ENCODE measurements at places on chromosomes 7 and 10.

GRCh38 chr10:108908096-108908495, 1015.2 kb downstream of the XPNPEP1 start:
- no peak overlapping the region for H3K4me3 ChIP-seq
- H3K4me1 ChIP-seq, result no peaks in the 10 kb centered on the region
- H3K27me3 ChIP-seq, result peaks cover 9% of the 10 kb centered on the region
- H3K27ac ChIP-seq, result no peak overlapping the region
- no peaks in the 10 kb centered on the region for H3K36me3 ChIP-seq
- DNase-seq, result no peak

GRCh38 chr7:98133621-98134303, 27.1 kb downstream of the LMTK2 start:
- H3K27me3 ChIP-seq, result peaks cover 49% of the 10 kb centered on the region
- peaks cover 27% of the 10 kb centered on the region for H3K4me1 ChIP-seq
- no peak overlapping the region for H3K27ac ChIP-seq
- DNase-seq, result no peak

DNA sequence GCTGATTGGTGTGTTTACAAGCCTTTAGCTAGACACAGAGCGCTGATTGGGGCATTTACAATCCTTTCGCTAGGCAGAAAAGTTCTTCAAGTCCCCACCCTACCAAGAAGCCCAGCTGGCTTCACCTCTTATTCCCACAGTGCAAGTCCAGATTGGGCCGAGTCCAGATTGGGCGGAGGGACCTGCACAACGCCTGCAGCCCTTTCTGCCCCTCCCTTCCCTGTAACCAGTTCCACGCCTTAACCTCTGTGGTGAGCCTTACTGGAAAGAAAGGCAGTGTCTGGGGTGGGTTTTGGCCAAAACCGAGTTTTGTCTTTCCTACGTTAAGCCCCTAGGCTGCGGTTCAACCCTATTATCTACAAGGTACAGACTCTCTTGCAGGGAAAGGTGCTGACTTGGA, 268.7 kb downstream of the ZEB1 start:
- no peak for DNase-seq
- no peak overlapping the region for H3K27ac ChIP-seq
- H3K27me3 ChIP-seq, result no peaks in the 10 kb centered on the region
- H3K4me1 ChIP-seq, result peaks cover 8% of the 10 kb centered on the region
- peak overlapping the region; percentile 44 for H3K4me3 ChIP-seq

- peaks cover 16% of the 10 kb centered on the region for H3K4me1 ChIP-seq
- no peak overlapping the region for H3K4me3 ChIP-seq
- H3K27ac ChIP-seq, result no peak overlapping the region
- no peaks in the 10 kb centered on the region for H3K36me3 ChIP-seq
- no peak for DNase-seq
Observed at GRCh38 chr10:62652114-62652513, 152.4 kb upstream of the ADO start.

GRCh38 chr7:130084037-130084875, 13.9 kb downstream of the KLHDC10 start:
- no peaks in the 10 kb centered on the region for H3K27me3 ChIP-seq
- peaks cover 5% of the 10 kb centered on the region for H3K4me1 ChIP-seq
- peaks cover 8% of the 10 kb centered on the region for H3K36me3 ChIP-seq
- no peak for DNase-seq
- no peak overlapping the region for H3K4me3 ChIP-seq

- no peak for DNase-seq
- no peaks in the 10 kb centered on the region for H3K27me3 ChIP-seq
- H3K4me3 ChIP-seq, result no peak overlapping the region
- H3K27ac ChIP-seq, result no peak overlapping the region
- H3K4me1 ChIP-seq, result no peaks in the 10 kb centered on the region
- no peaks in the 10 kb centered on the region for H3K36me3 ChIP-seq
Observed at GRCh38 chr7:8515640-8516185, 82.3 kb downstream of the NXPH1 start.

DNA sequence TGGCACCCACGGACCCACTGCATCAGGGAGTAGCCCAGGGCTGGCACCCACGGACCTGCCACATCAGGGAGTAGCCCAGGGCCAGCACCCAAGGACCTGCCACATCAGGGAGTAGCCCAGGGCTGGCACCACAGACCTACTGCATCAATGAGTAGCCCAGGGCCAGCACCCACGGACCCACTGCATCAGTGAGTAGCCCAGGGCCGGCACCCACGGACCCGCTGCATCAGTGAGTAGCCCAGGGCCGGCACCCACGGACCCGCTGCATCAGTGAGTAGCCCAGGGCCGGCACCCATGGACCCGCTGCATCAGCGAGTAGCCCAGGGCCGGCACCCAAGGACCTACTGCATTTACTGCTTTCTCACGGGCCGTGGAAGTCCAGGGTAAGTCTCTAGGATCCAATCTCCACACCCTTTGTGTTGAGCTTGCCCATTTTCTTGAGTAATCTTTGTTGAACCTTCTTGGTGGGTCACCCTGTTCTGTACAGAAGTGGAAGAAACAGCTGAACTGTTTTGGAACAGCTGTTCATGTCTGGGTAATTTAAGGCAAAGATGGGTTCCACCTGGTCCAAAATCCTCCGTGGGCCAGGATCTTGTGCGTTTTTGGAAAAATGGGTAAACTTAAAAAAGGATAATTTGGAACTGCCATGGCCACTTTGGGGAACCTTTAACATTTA, 69.0 kb downstream of the VIPR2 start:
- no peak overlapping the region for H3K4me3 ChIP-seq
- peaks cover 25% of the 10 kb centered on the region for H3K27me3 ChIP-seq
- DNase-seq, result no peak
- no peak overlapping the region for H3K27ac ChIP-seq
- no peaks in the 10 kb centered on the region for H3K4me1 ChIP-seq
- H3K36me3 ChIP-seq, result no peaks in the 10 kb centered on the region

DNA sequence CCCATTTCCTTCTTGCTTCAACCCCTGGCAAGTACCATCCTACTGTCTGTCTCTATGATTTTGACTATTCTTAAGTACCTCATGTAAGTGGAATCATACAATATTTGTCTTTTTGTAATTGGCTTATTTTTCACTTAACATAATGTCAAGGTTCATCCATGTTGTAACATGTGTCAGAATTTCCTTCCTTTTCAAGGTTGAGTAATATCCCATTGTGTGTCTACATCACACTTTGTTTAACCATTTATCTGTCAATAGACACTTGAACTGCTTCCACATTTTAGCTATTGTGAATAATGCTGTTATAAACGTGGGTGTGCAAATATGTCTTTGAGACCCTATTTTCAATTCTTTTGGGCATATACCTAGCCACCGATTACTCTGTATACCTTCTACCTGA, 14.0 kb upstream of the CDK14 start:
- H3K36me3 ChIP-seq, result no peaks in the 10 kb centered on the region
- H3K27me3 ChIP-seq, result peaks cover 4% of the 10 kb centered on the region
- H3K4me3 ChIP-seq, result no peak overlapping the region
- no peak for DNase-seq
- H3K4me1 ChIP-seq, result no peaks in the 10 kb centered on the region

GRCh38 chr7:68063171-68063570, 1066.5 kb downstream of the TYW1 start:
- no peaks in the 10 kb centered on the region for H3K36me3 ChIP-seq
- no peak for DNase-seq
- H3K27ac ChIP-seq, result no peak overlapping the region
- H3K27me3 ChIP-seq, result no peaks in the 10 kb centered on the region
- H3K4me3 ChIP-seq, result no peak overlapping the region

DNA sequence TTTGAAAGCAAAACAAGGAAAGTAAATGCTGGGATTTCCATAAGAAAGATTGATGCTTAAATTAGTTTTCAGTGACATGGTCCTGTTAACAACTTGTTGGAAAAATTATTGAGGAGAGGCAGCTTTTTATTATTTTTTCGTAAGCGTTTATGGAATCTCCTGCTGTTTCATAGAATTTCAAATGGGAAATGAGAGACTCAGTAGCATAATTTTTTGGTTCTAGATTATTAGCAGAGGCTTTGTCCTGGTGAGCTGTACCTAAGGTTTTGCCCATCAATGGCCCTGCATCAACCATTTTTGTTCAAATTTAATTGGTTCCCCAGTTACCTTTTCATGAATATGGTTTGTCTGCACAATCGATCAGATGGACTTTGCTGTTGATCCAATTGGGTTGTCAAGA, 205.7 kb downstream of the BMPER start:
- DNase-seq, result no peak
- H3K27ac ChIP-seq, result no peak overlapping the region

- no peaks in the 10 kb centered on the region for H3K27me3 ChIP-seq
- DNase-seq, result no peak
- no peak overlapping the region for H3K27ac ChIP-seq
- H3K4me1 ChIP-seq, result peaks cover 1% of the 10 kb centered on the region
Observed at GRCh38 chr7:102186306-102186705, 100.4 kb upstream of the SH2B2 start.

GRCh38 chr7:129950191-129950932, 2.4 kb downstream of the UBE2H start:
- H3K4me1 ChIP-seq, result peaks cover 6% of the 10 kb centered on the region
- no peak for DNase-seq
- H3K27ac ChIP-seq, result no peak overlapping the region
- H3K4me3 ChIP-seq, result no peak overlapping the region
- H3K27me3 ChIP-seq, result no peaks in the 10 kb centered on the region

- peaks cover 70% of the 10 kb centered on the region for H3K27me3 ChIP-seq
- H3K27ac ChIP-seq, result no peak overlapping the region
- H3K4me1 ChIP-seq, result peaks cover 9% of the 10 kb centered on the region
- no peak for DNase-seq
- no peak overlapping the region for H3K4me3 ChIP-seq
Observed at GRCh38 chr10:59711871-59712494, 2.3 kb upstream of the SLC16A9 start.

GRCh38 chr10:72164617-72165016, 51.2 kb upstream of the ANAPC16 start:
- H3K27ac ChIP-seq, result no peak overlapping the region
- peaks cover 14% of the 10 kb centered on the region for H3K4me1 ChIP-seq
- no peaks in the 10 kb centered on the region for H3K27me3 ChIP-seq
- H3K36me3 ChIP-seq, result peaks cover 17% of the 10 kb centered on the region
- DNase-seq, result no peak

DNA sequence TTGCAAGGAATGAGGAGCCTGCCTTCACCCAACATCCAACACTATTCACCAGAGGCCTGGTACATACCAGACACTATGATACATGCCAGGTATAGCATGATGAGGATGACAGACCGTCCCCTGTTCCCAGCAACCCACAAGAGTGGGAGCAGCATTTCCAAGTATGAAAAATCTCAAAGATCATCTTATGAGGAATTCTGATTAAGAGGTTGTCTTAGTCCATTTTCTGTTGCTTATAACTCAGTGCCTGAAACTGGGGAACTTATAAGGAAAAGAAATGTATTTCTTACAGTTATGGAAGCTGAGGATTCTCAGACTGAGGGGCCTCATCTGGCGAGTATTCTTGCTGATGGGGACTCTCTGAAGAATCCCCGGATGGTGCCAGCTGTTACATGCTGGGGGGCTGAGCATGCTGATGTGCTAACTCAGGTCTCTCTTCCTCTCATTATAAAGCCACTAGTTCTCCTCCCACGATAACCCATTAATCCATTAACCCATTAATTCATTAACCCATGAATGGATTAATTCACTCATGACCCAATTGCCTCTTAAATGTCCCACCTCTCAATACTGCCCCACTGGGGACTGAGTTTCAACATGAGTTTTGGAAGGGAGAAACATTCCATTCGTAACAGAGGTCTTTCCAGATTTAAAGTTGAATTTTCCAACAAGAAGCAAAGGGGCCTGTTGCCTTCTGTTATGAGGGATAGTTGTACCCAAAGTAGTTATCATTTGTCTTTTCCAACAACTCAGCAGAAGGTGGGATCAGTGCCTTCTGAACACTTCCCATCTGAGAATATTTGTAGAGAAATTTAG, 173.9 kb downstream of the HERPUD2 start:
- H3K4me1 ChIP-seq, result no peaks in the 10 kb centered on the region
- H3K36me3 ChIP-seq, result no peaks in the 10 kb centered on the region
- H3K27ac ChIP-seq, result no peak overlapping the region
- no peak overlapping the region for H3K4me3 ChIP-seq
- H3K27me3 ChIP-seq, result peaks cover 23% of the 10 kb centered on the region

- no peak for DNase-seq
- H3K27me3 ChIP-seq, result no peaks in the 10 kb centered on the region
- H3K4me3 ChIP-seq, result peak overlapping the region; percentile 39
- H3K36me3 ChIP-seq, result peaks cover 20% of the 10 kb centered on the region
Observed at GRCh38 chr7:7719236-7719635, 829 bp upstream of the RPA3 start.

DNA sequence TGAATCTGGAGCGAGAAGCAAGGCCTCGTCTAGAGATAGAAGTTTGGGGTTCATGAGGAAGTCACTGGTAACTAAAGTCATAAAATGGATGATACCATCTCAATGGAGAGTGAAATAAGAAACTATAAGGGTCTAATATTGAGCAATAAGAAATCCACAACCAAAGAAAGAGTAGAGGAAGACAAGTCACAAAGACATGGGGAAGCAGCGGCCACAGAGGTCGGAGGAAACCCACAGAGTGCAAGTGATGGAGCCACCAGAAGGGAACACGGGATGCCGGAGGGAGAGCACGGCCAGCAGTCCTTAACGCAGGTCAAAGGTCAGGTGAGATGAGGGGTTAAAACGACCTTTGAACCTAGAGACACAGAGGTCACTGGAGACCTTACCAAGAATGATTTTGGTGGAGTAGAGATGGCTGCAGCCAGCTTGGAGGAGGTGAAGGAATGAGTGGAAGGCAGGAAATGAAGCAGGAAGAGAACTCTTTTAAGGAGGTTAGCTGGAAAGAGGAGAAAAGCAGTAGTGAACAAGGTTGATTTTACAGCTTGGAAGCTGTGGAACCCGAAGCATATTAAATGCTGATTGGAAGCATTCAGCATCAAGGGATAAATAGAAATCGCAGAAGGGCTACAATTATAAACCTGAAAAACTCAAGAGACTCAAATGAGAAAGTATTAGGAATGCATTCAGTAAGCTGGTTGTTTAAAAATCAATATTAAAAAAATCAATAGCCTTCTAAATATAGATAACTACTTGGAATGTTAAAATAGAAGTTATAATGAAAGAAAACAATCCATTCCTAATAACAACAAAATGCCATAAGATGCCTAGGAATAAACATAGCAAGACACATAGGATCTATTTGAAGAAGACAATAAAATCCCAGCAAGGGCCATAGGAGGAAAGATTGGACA, 93.7 kb downstream of the SVOPL start:
- no peak overlapping the region for H3K27ac ChIP-seq
- H3K4me3 ChIP-seq, result no peak overlapping the region
- no peaks in the 10 kb centered on the region for H3K36me3 ChIP-seq

GRCh38 chr7:80770675-80771081, 132.2 kb downstream of the CD36 start:
- no peak for DNase-seq
- H3K4me3 ChIP-seq, result no peak overlapping the region
- no peaks in the 10 kb centered on the region for H3K27me3 ChIP-seq

DNA sequence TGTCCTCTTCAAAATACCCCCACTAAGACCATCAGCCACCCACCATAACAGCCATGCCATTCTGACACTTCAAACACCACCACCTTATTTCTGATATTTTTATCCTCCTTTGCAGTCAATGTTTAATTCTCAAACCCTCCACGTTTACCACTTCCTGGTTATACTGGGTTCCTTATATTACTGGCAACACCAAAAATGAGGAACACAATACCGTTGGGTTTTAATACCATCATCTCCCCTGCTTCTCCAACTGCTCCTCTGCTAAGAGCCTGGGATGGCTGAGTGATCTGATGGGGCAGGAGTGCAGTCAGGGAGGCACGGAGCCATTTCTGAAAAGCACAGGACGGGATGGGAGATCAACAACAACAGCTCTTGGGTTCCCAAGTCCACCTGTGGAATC, 140.5 kb downstream of the CHCHD3 start:
- H3K36me3 ChIP-seq, result peaks cover 16% of the 10 kb centered on the region
- no peak overlapping the region for H3K4me3 ChIP-seq
- no peaks in the 10 kb centered on the region for H3K27me3 ChIP-seq
- no peak overlapping the region for H3K27ac ChIP-seq
- peaks cover 2% of the 10 kb centered on the region for H3K4me1 ChIP-seq

- H3K36me3 ChIP-seq, result peaks cover 10% of the 10 kb centered on the region
- no peak overlapping the region for H3K27ac ChIP-seq
- no peak for DNase-seq
- H3K27me3 ChIP-seq, result no peaks in the 10 kb centered on the region
Observed at GRCh38 chr7:156840134-156840533, 52.8 kb downstream of the LMBR1 start.

Data from activated naive CD8-positive, alpha-beta T cell treated with anti-CD3 and anti-CD28 coated beads, Interleukin-2, amount 10 ng/mL, durations not matched to agents 7 days and 5 days (primary cell).